ENCODE measurements at places on chromosomes 16 and 17.

GRCh38 chr16:75761108-75761507, 34.8 kb upstream of the CPHXL start:
- DNase-seq: no peak

DNA sequence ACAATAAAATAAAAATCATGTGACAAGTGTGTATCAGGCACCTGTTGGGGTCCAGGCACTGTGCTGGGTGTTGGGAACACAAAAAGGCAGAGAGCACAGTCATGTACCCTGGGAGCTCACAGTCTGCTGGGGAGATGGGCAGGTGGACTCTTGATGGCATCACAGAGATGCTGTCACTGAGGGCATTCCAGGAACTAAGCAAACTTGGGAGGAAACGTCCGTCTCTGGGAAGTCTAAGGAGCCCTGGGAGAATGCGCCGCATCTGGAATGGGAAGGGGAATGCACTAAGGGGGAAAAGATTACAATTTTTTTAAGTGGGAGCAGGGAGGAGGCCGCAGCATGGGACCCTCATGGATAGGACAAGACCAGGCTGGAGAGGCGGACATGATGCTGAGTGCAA, 80.9 kb upstream of the ZNF423 start:
- DNase-seq: no peak

GRCh38 chr17:67035131-67036083, 8.9 kb upstream of the CACNG1 start:
- DNase-seq: no peak

- no peak for DNase-seq
Measured at GRCh38 chr16:6020162-6020985, 922.8 kb upstream of the EEF2KMT start.

DNA sequence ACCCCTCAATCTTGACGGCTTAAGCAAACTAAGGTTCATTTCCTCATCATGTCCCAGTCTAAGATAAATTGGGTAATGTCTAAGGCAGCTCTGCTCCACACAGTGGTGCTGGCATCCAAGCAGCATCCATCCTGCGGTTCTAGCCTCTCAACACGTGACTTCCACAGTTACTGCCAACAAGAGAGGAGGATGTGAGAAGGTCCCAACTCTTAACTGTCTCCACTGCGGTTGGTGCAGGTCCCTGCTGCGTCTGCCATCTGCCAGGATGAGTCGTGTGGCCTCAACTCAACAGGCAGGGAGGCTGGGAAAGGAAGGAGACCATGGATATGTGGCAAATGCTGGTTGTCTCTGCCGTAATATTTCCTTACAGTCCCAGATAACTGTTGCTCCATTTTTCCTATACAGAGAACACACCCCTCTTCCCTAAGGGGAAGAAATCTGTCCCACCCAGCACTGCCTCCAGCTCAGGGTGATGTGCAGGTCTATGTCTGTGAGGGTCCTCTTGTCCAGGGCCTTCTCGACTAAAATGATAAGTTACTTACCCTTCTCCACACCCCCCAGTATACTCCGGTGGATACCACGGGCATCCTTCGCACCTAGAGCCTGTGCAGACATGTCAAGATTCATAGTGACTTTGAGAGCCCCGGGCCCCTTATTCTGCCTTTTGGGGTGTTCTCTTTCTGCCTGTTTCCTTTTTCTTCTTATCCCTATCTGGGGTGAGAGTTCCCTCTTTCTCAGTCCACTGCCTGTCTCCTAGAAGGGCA, 64.7 kb downstream of the KCNJ18 start:
- DNase-seq: no peak

GRCh38 chr16:67489401-67490083, 6.2 kb upstream of the AGRP start:
- DNase-seq: no peak

GRCh38 chr17:39629494-39629880, 2.7 kb downstream of the PPP1R1B start:
- DNase-seq: no peak

DNA sequence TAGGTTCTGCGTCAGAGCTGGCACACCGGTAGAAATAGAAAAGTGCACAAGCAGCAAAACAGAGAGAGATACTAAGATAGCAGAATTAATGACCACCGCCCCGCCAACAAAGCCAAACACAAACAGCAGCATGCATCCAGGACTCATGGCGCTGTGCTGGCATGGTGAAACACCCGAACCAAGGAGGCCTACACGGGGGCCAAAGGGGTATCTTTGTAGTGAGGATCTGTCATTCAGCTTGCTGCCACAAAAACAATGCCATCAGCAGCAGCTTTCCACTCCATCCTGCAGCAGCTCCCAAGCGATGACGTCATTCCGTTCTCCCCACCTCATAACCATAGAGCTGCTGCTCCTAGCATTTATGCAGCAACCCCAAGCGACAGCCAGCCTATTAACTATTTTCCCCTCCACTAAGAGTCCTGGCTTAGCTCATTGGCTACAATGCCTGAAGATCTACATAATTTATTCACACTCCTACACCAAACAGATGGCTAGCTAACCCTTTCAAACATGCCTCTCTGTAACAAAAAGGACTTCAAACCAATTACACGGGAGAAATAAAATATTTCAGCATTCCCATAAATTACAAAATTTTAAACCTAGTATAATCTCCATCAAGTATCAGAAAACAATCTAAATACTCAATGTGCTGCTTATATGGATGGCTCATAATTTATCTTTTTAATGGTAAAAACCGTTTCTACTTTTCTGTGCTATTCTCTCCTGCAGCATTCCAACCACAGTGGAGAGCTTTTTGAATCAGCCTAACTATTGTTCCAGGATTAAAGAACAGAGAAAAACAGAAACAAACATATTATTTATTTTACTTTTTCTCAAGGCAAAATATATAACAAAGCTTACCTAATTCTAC, 73.9 kb downstream of the SPAG9 start:
- no peak for DNase-seq
